Mesothelial cell of epicardium (in vitro differentiated cells): ENCODE measurements at places on chromosomes 6 and 20.

GRCh38 chr6:73580247-73581149 lies 59.7 kb upstream of the EEF1A1 start:
- DNase-seq = peak; percentile 42

GRCh38 chr6:80151635-80152034 lies 45.2 kb downstream of the BCKDHB start:
- DNase-seq = no peak

DNA sequence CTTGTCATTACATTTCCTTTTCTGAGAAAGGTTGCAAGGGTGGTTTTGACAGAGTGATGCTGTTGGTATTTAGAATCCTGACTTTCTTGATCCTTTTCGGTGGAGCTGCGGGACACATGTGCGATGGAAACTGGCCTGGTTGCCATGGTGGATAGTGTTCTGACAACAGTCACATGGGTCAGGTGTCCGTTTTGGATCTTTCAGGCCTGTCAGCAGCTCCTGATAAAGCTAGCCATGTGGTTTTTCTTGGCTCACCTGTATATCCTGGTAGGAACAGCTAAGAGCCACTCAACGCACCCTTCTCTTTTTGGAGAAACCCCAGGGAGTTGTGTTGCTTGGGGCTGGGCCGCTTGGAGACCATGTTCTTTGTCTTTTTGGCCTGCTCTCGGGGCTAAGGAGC lies 177.4 kb downstream of the MTFR2 start:
- no peak for DNase-seq

DNA sequence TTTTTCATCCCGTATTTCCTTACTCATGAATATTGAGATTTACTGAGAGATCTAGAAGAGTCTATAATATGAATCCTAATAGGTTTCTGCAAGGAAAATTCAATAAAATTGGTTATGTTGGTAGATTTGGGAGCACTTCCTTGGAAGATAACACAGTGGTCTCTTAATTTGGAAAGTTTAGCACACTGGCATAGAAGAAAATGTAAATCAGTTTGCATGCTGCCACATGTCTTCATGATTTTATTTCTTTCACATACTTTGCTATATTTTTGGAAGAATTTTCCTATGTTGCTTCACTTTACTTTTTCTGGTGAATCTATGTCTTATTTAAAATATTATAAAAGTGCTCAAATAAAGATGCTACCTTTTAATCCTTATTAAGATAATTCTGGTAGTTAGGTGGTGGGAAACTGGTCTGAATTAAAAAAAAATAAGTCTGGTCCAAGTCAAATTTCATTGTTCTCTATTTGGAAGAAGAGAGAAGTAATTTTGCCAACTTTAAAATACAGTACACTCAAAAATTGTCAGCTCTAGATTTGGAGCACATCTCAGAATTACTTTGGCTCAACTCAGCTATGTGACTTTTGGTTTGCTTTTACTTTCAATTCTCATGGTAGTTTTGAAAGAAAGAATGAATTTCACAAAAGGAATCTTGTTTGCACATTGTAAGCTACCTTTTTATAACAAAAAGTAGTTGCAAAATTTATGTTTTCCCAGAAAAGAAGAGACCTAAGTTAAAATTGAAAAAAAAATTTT lies 197.3 kb downstream of the CENPW start:
- DNase-seq = no peak

DNA sequence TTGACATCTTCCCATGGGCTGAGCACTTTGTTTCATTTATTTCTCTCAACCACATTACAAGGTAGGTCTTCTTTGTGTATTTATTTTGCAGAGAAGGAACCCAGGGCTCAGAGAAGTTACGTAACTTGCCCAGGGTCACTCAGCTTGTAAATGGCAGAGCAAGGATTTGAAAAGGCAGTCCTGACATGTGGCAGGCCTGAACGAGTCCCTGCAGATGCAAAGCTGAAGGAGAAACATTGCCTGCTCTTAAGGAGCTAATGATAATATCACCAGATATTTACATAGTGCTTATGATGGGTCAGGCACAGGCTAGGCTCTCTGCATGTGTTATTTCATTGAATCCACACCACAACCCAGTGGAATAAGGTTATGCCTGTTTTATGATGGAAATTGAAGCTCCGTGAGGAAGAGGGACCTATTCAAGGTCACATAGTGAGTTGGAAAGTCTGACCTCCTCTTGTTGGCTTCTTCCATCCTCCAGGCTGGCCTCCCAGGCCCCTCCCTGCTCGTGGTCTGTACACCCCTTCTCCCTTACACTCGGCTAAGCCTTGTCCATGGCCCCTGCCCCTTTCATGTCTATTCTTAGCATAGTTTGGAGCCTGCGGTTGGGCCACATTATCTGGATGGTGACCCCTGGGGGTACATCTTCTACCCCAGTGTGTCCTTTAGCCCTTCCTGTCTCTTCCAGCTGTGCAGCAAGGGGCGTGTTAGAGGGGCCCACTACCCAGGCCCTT lies 12.5 kb downstream of the MYH7B start:
- no peak for DNase-seq

- DNase-seq = no peak
Measured at GRCh38 chr6:5541751-5542432, 280.6 kb downstream of the FARS2 start.

- DNase-seq = no peak
Measured at GRCh38 chr6:2448826-2449571, 203.6 kb upstream of the GMDS start.

- DNase-seq = no peak
Measured at GRCh38 chr6:32700391-32701040, 34.1 kb upstream of the HLA-DQB1 start.

- no peak for DNase-seq
Measured at GRCh38 chr20:47586649-47587294, 85.1 kb downstream of the NCOA3 start.

DNA sequence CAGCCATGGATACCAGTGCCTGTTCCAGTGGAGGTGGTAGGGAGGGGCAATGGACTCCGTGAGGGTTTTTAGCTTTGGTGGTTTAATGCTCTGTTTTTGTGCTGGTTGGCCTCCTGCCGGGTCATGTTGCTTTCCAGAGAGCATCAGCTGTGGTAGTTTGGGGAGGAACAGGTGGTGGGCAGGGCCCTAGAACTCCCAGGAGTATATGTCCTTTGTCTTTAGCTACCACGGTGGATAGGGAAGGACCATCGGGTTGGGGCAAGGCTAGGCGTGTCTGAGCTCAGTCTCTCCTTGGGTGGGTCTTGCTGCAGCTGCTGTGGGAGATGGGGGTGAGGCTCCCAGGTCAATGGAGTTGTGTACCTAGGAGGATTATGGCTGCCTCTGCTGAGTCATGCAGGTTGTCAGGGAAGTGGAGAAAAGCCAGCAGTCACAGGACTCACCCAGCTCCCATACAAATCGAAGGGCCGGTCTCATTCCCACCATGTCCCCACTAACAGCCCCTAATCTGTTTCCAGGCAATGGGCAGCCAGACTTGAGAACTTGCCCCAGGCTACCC lies 38.9 kb downstream of the MRAP2 start:
- no peak for DNase-seq

GRCh38 chr20:62463651-62464424 lies 12.0 kb downstream of the GATA5 start:
- DNase-seq = no peak

- no peak for DNase-seq
Measured at GRCh38 chr6:168920289-168920688, 333.4 kb downstream of the THBS2 start.

- no peak for DNase-seq
Measured at GRCh38 chr6:108989700-108990099, 104.9 kb downstream of the SESN1 start.

GRCh38 chr6:34237316-34237721 lies 646 bp downstream of the HMGA1 start:
- DNase-seq = no peak

GRCh38 chr20:46269372-46269771 lies 38.9 kb downstream of the CDH22 start:
- no peak for DNase-seq

DNA sequence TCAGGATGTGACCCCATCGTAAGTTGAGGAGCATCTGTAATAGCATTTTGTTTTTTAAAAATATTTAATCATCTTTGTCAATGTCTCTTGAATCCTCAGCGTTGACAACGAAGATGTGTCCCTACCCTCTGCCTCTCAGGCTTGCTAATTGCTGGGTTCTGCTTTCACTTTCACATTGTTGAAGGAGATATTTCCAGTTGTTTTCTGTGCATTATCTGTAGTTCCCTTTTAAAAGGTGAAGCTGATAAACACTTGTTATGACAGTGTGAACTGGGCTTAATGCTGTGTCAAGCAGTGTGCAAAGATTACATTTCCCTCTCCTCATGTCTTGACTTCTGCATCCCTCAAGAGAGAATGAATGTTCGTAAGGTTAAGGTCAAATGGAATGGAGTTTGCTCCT lies 54.9 kb downstream of the CSE1L start:
- DNase-seq = no peak

- no peak for DNase-seq
Measured at GRCh38 chr6:4506792-4507191, 269.4 kb upstream of the CDYL start.

- no peak for DNase-seq
Measured at GRCh38 chr20:235891-236290, 8.8 kb downstream of the DEFB129 start.

GRCh38 chr20:44979090-44979621 lies 12.8 kb downstream of the STK4 start:
- no peak for DNase-seq

- no peak for DNase-seq
Measured at GRCh38 chr6:53618219-53618618, 47.3 kb downstream of the KLHL31 start.

GRCh38 chr6:150079604-150080003 lies 10.7 kb upstream of the ULBP3 start:
- DNase-seq = no peak

GRCh38 chr20:53660078-53660909 lies 66.7 kb upstream of the ZNF217 start:
- no peak for DNase-seq

DNA sequence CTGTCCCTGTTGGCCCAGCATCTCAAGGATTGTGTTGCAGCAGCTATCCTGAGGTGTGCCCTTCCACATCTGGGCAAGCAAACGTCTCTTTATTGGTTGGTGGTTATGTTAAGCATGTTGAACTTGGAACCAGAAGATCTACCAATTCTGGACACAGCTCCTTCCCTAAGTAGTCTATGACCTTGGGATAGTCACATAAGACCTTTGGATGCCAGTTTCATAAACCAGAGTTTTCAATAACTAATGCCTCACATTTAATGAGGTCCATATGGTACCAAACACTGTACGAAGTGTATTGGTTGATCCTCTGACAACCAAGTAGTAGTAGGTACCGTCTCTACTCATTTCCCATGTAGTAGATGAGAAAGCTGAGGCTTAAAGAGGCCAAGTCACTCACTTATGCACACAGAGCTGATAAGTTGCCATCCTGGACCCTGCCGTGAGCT lies 3.7 kb downstream of the CYP24A1 start:
- no peak for DNase-seq

GRCh38 chr6:12364621-12365020 lies 74.5 kb downstream of the EDN1 start:
- DNase-seq = no peak

DNA sequence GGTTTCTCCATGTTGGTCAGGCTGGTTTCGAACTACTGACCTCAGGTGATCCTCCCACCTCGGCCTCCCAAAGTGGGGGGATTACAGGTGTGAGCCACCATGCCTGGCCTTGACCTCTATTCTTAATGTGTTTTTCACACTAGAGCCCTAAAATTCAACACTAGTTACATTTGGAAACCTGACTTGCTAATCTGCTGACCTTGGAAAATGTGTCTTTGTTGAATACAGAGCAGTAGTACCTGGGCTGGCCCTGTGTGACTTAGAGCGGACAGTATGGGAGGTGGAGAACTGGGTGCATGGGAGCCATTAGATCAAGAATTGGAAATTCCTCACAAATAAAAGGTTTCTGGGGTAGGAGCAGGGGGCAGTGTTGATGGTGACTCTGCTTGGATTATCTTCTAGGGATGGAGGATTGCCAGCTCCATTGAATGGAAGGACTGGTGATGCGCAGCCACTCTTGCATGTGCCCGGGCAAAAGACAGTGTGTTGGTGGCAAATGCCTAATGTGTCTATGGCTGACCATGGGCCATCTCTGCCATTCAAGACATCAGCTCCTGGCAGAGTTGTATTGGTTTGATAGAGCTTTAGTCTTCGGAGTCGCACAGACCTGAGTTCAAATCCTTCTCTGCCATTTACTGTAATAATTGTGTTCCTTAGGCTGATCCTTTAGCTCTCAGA lies 53.4 kb downstream of the RALY start:
- no peak for DNase-seq

DNA sequence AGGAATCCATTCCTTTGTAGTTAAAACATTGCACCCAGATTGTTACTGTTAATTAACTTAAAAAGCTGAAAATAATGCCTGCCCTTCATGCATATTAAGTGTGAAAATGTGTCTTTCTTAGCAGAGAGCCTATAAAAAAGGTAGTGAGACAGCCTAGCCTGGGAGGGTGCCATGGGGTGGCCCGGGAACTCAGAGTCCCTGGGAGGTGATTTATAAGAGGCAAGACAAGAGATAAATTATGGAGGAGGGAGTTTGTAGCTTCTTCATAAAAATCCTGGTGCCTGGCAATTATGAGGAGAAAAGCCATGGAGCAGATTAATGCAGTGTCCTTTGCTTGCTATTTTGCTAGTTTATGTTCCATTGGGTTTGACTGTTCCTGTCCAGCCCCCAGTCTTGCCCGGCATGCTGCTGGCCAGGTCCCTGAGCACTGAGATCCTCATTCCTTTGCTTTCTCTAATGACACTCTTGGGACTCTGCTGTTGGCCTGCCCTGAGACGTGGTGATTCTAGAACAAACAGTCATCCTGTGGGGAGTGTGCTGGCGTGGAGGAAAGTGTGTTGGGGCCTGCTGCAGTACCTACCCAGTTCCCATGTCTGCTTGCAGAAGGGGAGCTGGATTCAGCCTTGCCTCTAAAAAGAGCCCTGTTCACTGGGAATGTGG lies 4.2 kb downstream of the MLN start:
- DNase-seq = no peak

- no peak for DNase-seq
Measured at GRCh38 chr6:4224067-4224978, 88.9 kb upstream of the ECI2 start.

DNA sequence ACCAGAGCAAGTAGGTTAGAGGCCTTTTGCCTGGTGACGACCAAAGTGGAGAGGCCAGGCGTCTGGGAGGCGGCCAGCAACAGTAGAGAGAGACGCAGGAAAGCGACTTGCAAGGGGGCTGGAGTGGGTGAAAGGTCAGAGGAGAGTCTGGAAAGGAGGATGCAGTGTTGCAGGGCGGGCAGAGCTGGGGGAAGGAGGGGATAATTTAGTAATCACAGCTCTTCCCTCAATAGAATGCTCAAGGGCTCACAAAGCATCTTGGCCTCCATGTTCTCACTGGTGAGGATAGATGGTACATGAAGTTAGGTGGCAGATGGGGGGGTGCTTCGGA lies 25.2 kb downstream of the TCF15 start:
- DNase-seq = no peak
